ENCODE measurements at places on chromosomes 7 and 10. TPM values are rescaled to one million over a fixed set of nuclear protein-coding genes. Genes with fewer than 3 reads are reported as not detected.

The EPO gene
- polyA plus RNA-seq, result not detected

The TAS2R5 gene
- polyA plus RNA-seq, result 0.25 TPM

The CYP26A1 gene
- polyA plus RNA-seq, result not detected

The EGFR gene
- not detected for polyA plus RNA-seq

The FKBP6 gene
- not detected for polyA plus RNA-seq

The GIMAP5 gene
- polyA plus RNA-seq, result 1.4 TPM

The GIMAP4 gene
- 1.2 TPM for polyA plus RNA-seq

The GPNMB gene
- polyA plus RNA-seq, result not detected

The RP9 gene
- polyA plus RNA-seq, result 117 TPM

The NFE2L3 gene
- polyA plus RNA-seq, result 3.0 TPM

The GNGT1 gene
- polyA plus RNA-seq, result not detected

The AMZ1 gene
- not detected for polyA plus RNA-seq

The LOXL4 gene
- polyA plus RNA-seq, result 0.41 TPM

The SYCE1 gene
- polyA plus RNA-seq, result not detected

The CCDC7 gene
- 14.4 TPM for polyA plus RNA-seq

The SPDYE2B gene
- polyA plus RNA-seq, result not detected

The TMEM225B gene
- polyA plus RNA-seq, result 1.3 TPM

The DBNL gene
- polyA plus RNA-seq, result 337 TPM

The POLR2J2 gene
- polyA plus RNA-seq, result 6.2 TPM

The SPDYE1 gene
- 0.17 TPM for polyA plus RNA-seq

The OR2F1 gene
- polyA plus RNA-seq, result not detected

The SLC26A4 gene
- polyA plus RNA-seq, result not detected

Data from naive B cell (primary cell).